ENCODE measurements at places on chromosomes 2 and 18. TPM values are rescaled to one million over a fixed set of nuclear protein-coding genes. Genes with fewer than 3 reads are reported as not detected.

Gene MAB21L4
- total RNA-seq: not detected

Gene DSG1
- total RNA-seq: not detected

Gene AQP12B
- total RNA-seq: not detected

Gene FSHR
- not detected for total RNA-seq

Gene KRTCAP3
- not detected for total RNA-seq

Gene MRPS9
- total RNA-seq: 13.7 TPM

Gene PPP1R1C
- total RNA-seq: 0.96 TPM

Gene SH3RF3
- total RNA-seq: 21.8 TPM

Gene EML6
- not detected for total RNA-seq

Gene GPR45
- not detected for total RNA-seq

Gene SULT1C4
- 2.1 TPM for total RNA-seq

Gene CPO
- total RNA-seq: not detected

Gene NT5C1B
- total RNA-seq: not detected

Gene STARD6
- total RNA-seq: not detected

Gene DPY30
- total RNA-seq: 69.8 TPM

Gene POTEI
- not detected for total RNA-seq

Gene POTEJ
- not detected for total RNA-seq

Gene ADCYAP1
- not detected for total RNA-seq

Gene GPAT2
- 4.9 TPM for total RNA-seq

Gene SCN2A
- 0.26 TPM for total RNA-seq

Gene APCDD1
- total RNA-seq: 20.5 TPM

All from epithelial cell of alveolus of lung (primary cell).